ENCODE measurements at places on chromosomes 16 and 17.

DNA sequence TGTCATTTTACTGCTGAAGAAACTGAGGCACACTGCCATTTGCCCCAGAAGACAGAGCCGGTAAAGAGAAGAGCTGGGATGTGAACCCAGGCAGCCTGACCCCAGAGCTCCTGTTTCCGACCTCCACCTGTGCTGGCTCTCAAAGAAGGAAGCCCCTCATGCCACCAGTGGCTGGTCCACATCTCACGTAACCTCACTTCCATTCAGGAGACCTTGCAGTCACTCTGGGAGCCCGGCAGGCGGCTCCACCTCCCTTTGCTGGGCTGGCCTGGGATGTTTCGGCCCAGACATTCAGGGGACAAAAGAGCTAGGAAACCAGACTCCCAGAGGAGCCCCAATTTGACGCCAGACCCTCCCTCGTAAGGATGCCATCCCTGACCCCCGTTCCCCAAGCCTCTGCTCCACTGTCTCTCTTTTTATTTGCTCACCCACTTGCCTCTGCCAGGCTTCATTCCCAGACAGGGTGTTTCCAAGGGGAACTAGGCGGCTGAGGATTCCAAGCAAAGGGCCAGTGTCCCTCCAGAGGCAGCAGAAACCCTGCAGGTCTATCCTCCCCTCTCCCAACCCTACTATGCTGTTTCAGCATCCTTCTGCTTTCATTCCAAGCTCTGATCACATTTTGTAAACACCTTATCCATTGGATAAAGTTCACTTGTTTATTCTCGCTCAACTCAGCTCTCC is 2.8 kb downstream of the TAF1C start:
- no peak overlapping the region for H3K27ac ChIP-seq
- H3K4me1 ChIP-seq, result peaks cover 24% of the 10 kb centered on the region
- no peak overlapping the region for H3K4me3 ChIP-seq
- no peaks in the 10 kb centered on the region for H3K27me3 ChIP-seq
- DNase-seq, result no peak

DNA sequence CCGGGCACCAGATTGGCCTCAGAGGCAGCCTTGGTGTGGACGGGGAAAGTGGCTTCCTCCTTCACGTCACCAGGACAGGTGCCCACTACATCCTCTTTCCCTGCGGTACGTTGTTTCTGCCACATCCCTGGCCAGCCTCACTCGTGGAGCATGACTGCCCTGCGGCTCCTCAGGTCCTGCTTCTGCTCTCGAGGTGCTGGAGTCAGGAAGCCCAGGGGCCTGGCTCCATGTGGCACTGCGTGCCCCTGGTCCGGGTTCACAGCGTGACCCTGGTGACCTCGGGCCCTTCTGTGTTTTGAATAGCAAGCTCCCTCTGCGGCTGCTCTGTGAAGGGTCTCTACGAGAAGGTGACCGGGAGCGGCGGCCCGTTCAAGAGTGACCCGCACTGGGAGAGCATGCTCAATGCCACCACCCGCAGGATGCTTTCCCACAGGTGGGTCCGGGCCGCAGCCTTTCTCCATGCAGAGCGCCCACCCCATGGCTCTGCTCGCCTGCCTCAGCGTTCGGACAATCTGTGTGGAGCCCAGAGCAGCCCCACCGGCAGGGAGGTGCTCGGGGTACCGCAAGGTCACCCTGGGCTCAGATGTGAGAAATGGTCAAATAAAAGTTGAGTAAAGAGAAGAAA is 13.5 kb downstream of the RGS11 start:
- peaks cover 7% of the 10 kb centered on the region for H3K4me1 ChIP-seq
- DNase-seq, result no peak
- H3K4me3 ChIP-seq, result no peak overlapping the region
- H3K27ac ChIP-seq, result no peak overlapping the region

GRCh38 chr17:40610359-40610758 is 37.3 kb downstream of the SMARCE1 start:
- H3K4me1 ChIP-seq, result peaks cover 97% of the 10 kb centered on the region
- no peaks in the 10 kb centered on the region for H3K27me3 ChIP-seq
- no peak for DNase-seq
- H3K36me3 ChIP-seq, result no peaks in the 10 kb centered on the region

GRCh38 chr17:8938933-8939332 is 26.6 kb downstream of the PIK3R5 start:
- H3K4me1 ChIP-seq, result peaks cover 64% of the 10 kb centered on the region
- DNase-seq, result no peak

DNA sequence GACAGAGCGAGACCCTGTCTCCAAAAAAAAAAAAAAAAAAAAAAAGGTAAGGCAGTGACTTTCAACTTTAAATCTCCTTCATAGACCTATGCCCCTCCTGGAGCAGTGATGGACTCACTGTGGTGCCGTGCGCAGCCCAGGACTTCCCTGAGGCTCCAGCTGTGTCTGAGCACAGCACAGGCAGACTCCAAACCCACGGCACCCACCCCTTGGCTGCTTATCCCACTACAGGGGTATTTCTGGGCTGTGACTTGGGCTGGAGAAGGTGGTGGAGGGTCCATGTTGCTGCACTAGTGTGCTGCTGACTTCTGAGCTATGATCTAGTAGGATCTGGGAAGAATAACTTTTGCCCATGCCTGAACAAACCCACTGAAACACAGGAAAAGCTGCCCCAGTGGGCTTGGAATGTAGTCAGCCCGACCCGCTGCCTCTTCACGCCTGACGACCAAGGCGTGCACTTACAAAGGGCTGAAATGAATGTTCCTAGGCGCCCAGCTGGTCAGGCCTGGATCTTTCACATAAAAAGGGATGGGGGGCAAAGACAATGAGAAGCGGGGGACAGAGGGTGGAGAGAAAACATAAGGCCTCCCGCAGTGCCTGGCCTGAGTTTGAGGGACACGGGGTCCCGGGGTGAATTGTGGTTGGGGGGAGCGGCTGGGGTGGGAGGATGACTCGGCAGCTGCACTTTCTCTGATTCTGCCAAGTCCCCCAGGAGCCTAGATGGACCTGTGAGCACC is 83.0 kb downstream of the IRF8 start:
- H3K4me1 ChIP-seq, result peaks cover 11% of the 10 kb centered on the region
- H3K36me3 ChIP-seq, result no peaks in the 10 kb centered on the region
- no peak for DNase-seq
- no peak overlapping the region for H3K27ac ChIP-seq
- no peaks in the 10 kb centered on the region for H3K27me3 ChIP-seq
- H3K4me3 ChIP-seq, result no peak overlapping the region

- no peaks in the 10 kb centered on the region for H3K27me3 ChIP-seq
- no peak for DNase-seq
- H3K27ac ChIP-seq, result no peak overlapping the region
- H3K4me1 ChIP-seq, result no peaks in the 10 kb centered on the region
- no peak overlapping the region for H3K4me3 ChIP-seq
Measured at GRCh38 chr17:27155866-27156265, 138.0 kb upstream of the WSB1 start.

DNA sequence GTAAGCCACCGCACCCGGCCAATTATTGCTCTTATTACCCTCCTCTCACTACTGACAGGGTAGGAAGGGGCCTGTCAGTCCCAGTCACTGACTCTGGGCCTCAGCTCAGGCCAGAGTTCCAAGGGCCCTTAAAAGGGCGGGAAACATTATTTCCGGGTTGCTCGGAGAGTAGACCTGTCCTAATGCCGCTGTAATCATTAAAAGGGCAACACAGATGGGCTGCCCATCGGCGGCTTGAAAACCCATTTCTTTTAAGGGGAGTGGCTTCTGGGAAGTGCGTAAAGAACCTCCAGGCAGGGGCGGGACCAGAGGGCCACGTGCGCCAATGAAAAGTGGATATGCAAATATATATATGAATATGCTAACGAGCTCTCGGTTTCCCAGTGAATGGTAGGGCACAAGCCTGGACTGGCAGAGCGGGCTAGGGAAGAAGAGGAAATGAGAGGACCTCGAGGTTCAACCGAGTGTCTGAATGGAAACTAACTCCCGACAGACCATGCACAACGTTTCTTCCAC is 26.6 kb downstream of the PIPOX start:
- H3K27ac ChIP-seq, result no peak overlapping the region
- DNase-seq, result no peak
- H3K4me1 ChIP-seq, result no peaks in the 10 kb centered on the region
- H3K4me3 ChIP-seq, result no peak overlapping the region
- no peaks in the 10 kb centered on the region for H3K27me3 ChIP-seq

- H3K27ac ChIP-seq, result no peak overlapping the region
- no peak overlapping the region for H3K4me3 ChIP-seq
- no peaks in the 10 kb centered on the region for H3K27me3 ChIP-seq
- no peak for DNase-seq
- H3K4me1 ChIP-seq, result no peaks in the 10 kb centered on the region
Measured at GRCh38 chr17:72972263-72972951, 120.1 kb downstream of the SLC39A11 start.

- no peaks in the 10 kb centered on the region for H3K4me1 ChIP-seq
- H3K27ac ChIP-seq, result no peak overlapping the region
- no peak for DNase-seq
- no peaks in the 10 kb centered on the region for H3K27me3 ChIP-seq
- no peak overlapping the region for H3K4me3 ChIP-seq
Measured at GRCh38 chr17:62919388-62919787, 46.6 kb upstream of the TANC2 start.

DNA sequence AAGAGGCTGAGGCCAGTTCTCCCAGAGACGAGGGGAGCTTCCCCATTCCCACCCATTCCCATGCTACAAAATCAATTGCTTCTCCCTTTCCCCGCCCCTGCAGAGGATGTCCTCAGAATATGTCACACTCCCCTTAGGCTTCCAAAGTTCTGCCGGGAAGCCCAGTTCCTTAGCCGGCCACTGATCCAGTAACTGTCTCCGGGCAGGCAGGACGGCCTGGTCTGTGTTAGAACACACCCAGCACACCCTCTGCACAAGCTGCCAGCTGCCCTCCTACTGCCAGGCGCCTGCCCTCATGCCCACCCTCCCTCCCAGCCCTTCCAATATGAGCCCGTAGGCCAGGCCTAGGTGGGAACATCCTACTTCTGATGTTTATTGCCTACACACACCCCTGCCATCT is 31.1 kb downstream of the SGSM2 start:
- H3K4me1 ChIP-seq, result no peaks in the 10 kb centered on the region
- no peaks in the 10 kb centered on the region for H3K27me3 ChIP-seq
- no peak overlapping the region for H3K27ac ChIP-seq
- no peak for DNase-seq

GRCh38 chr16:31875928-31876547 is 2.4 kb downstream of the ZNF267 start:
- H3K4me3 ChIP-seq, result no peak overlapping the region
- no peak for DNase-seq
- H3K27ac ChIP-seq, result peak overlapping the region; percentile 28
- H3K27me3 ChIP-seq, result no peaks in the 10 kb centered on the region

- no peak overlapping the region for H3K27ac ChIP-seq
- H3K27me3 ChIP-seq, result peaks cover 11% of the 10 kb centered on the region
Measured at GRCh38 chr17:79497777-79498348, 113.0 kb downstream of the RBFOX3 start.

DNA sequence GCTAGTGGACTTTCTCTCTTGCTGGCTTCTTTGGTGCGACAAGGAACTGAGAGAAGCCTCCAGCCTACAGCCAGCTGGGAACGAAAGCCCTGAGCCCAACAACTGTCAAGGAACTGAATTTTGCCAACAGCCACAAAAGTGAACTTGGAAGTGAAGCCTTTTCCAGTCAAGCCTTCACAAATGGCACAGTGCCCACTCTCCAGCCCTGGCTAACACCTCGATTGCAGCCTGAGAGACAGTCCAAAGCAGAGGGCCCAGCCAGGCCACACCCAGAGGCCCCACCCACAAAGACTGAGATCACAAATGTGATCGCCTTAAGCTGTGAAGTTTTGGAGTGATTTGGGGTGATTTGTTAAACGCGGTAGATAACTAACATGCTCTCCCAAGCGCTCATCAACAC is 244.6 kb upstream of the SDK2 start:
- no peaks in the 10 kb centered on the region for H3K27me3 ChIP-seq
- H3K27ac ChIP-seq, result no peak overlapping the region
- no peaks in the 10 kb centered on the region for H3K36me3 ChIP-seq
- H3K4me3 ChIP-seq, result no peak overlapping the region
- DNase-seq, result no peak

DNA sequence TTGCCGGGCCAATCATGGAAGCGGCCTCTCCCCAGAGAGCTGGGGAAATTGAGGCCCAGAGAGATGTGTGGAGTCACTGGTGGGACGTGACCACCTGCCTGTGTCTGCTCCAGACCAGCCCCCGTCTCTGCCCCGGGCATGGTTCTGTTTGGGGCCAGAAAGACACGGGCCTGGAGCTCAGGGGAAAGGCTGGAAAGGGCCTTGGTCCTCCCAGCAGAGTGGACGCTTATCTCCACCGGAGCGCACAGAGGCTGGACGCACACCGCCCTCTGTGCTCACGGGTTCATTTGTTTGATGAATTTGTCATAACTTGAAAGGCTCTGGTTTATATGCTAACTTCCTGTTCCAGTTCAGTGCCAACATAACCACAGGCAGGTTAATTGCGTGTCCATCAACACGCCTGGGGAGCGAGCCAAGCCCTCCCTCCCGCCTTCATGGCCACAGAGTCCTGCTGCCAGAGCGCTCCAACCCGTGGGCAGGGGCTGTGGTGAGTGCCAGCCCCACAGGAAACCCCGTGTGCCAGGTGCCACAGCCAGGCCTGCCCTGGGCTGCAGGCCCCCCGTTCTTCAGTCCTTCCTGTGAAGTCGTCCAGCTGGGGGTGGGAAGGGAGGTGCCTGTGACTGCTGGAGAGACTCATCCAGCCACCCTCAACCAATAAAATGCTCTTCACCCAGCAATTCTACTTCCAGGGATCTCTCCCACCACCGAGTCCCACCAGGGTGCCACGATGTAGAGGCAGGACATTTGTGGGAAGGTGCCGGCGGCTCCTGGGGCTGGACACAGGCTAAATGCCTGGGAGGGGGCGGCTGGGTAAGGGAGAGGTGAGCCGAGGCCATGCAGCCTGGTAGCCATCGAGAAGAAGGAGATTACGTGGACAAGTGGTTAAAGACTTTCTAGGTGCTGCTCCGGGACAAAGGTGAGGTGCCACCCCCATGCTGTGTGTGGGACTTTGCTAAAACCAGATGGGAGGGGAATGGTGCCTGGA is 29.4 kb upstream of the BAHCC1 start:
- DNase-seq, result no peak
- no peak overlapping the region for H3K4me3 ChIP-seq
- H3K36me3 ChIP-seq, result no peaks in the 10 kb centered on the region
- H3K27me3 ChIP-seq, result peaks cover 35% of the 10 kb centered on the region
- H3K4me1 ChIP-seq, result peaks cover 18% of the 10 kb centered on the region
- no peak overlapping the region for H3K27ac ChIP-seq

- no peak for DNase-seq
- H3K27me3 ChIP-seq, result no peaks in the 10 kb centered on the region
- peaks cover 31% of the 10 kb centered on the region for H3K36me3 ChIP-seq
Measured at GRCh38 chr17:21296097-21297025, 11.8 kb downstream of the MAP2K3 start.

GRCh38 chr17:39099663-39100286 is 51.7 kb downstream of the PLXDC1 start:
- H3K4me1 ChIP-seq, result peaks cover 65% of the 10 kb centered on the region
- no peak for DNase-seq
- no peak overlapping the region for H3K4me3 ChIP-seq
- H3K27me3 ChIP-seq, result no peaks in the 10 kb centered on the region

DNA sequence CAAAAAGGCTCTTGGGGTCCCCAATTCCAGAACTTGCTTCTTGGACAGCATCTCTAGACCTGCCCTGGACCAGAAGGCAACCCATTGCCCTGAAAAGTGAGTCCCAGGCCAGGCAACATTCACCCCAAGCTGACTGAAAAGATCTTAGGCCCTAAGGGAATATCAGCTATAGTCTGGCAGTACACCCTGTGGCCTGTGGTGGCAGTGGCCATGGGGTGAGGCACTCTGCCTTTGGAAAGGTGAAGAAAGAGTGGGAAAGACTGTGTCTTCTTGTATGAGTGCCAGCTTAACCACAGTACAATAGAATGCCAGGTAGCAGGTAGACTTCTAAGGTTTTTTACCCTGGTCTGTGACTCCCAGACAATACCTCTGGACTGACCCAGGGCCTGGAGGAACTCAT is 564.5 kb downstream of the CDH8 start:
- no peak overlapping the region for H3K27ac ChIP-seq
- no peaks in the 10 kb centered on the region for H3K27me3 ChIP-seq
- DNase-seq, result no peak
- no peak overlapping the region for H3K4me3 ChIP-seq
- no peaks in the 10 kb centered on the region for H3K4me1 ChIP-seq
- H3K36me3 ChIP-seq, result no peaks in the 10 kb centered on the region
